ENCODE measurements at places on chromosomes 5 and 9. TPM values are rescaled to one million over a fixed set of nuclear protein-coding genes. Genes with fewer than 3 reads are reported as not detected.
A peak's percentile ranks its signal among the peaks of the same experiment; 100 is the strongest.

DNA sequence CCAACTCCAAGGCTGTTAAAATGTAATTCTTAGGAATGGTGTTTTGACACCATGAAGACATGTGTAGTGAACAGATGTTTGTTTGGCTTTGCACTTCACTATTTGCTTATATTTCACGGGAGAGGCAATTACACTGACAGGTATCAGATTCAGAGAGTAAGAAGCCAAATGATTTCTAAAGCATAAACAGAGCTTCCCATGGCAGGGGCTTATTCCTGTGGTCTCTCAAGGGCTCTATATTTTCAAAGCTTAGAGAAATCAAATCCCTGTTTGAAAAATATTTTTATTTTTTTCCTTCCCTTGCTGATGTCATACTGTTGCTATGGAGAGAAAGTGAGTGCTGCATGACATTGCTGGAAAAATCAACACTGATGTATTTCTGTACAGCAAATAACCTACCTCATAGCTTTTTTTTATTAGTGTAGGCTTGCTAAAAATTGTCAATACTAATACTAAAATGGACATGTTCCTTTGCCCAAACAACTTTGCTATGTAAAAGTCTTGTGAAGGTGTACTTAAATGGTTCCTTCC lies 161.4 kb downstream of the GIN1 start:
- H3K36me3 ChIP-seq: no peaks in the 10 kb centered on the region
- no peak overlapping the region for H3K4me3 ChIP-seq
- DNase-seq: no peak

- peak; percentile 76 for DNase-seq
- peaks cover 14% of the 10 kb centered on the region for H3K36me3 ChIP-seq
- 0 out of 2 replicates have a peak overlapping the region, but pooled peaks have one; percentile 14 for H3K27ac ChIP-seq
- no peaks in the 10 kb centered on the region for H3K4me1 ChIP-seq
- H3K27me3 ChIP-seq: no peaks in the 10 kb centered on the region
- no peak overlapping the region for H3K4me3 ChIP-seq
Measured at GRCh38 chr5:6759401-6759800, 46.2 kb downstream of the TENT4A start.

DNA sequence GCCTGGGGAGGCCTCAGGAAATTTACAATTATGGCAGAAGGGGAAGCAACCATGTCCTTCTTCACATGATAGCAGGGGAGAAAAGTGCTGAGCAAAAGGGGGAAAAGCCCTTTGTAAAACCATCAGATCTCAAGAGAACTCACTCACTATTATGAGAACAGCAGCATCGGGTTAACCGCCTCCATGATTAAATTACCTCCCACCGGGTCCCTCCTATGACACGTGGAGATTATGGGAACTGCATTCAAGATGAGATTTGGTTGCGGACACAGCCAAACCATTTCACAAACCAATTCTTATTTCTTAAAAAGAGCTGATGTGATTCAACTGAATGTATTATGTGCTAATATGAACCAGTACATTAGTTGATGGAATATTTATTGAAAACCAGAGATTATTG lies 63.9 kb downstream of the PARP8 start:
- DNase-seq: no peak
- H3K27me3 ChIP-seq: no peaks in the 10 kb centered on the region
- H3K4me3 ChIP-seq: no peak overlapping the region
- H3K36me3 ChIP-seq: no peaks in the 10 kb centered on the region
- H3K4me1 ChIP-seq: no peaks in the 10 kb centered on the region

DNA sequence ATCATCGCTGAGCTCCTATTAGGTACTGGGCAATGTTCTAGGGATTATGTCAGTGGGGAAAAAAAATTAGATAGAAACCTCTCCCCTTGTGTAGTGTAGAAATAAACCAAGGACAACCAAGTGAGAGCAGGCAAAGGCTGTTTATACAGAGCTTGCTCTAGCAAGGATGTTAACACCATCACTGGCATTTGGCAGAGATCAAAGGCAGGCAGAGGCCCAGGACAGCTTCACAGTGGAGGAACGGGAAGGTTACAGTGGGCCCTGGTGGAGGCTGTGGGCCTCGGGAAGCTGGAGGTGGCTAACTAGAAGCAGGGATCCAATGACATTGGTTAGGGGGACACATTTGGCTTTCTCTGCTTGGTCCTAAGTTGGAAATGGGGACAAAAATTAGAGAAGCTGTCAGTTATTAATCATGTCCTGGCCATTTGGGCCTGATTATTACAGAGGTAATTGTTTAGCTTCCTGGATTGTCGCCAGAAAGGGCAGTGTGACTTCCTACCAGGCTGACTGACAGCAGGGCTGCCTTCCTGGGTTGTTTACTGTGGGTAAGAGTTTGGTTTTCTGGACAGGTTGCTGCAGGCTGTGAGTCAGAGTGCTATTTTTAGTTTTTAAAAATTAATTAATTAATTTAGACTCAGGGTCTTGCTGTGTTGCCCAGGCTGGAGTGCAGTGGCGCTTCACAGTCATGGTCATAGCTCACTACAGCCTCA lies 259.3 kb downstream of the ROR2 start:
- H3K4me3 ChIP-seq: no peak overlapping the region
- no peak overlapping the region for H3K27ac ChIP-seq
- peaks cover 11% of the 10 kb centered on the region for H3K4me1 ChIP-seq

DNA sequence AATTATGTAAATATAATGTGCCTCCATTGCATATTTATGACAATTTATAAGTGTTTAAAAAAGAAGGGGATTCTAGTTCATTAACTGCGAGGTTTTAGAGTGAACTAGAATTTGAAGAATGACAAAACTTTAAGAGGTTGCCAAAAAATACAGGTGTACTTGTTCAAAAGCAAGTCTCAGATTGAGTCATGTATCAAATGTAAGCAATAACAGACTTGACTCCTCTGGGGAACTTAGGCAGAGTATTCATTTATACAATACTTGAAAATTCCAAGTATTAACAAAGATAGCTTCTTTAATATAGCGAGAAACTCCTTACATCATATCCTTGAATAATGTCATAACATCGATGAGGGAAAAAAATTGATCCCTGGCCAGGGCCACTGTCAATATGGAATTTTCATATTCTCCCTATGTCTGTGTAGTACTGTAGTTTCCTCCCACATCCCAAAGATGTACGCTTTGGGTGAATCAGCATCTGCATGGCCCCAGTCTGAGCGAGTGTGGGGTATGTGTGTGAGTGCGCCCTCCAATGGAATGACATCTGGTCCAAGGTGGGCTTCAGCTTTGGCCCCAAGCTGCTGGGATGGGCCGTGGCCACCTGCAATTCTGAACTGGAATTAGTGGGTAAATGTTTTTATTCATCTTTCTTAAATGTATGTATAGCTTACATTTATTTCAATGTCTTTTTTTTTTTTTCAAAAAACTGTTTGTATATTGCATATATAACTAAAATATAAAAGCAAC lies 70.1 kb downstream of the RIC1 start:
- no peak for DNase-seq
- H3K27me3 ChIP-seq: no peaks in the 10 kb centered on the region
- H3K4me3 ChIP-seq: no peak overlapping the region
- no peaks in the 10 kb centered on the region for H3K36me3 ChIP-seq
- H3K27ac ChIP-seq: no peak overlapping the region

DNA sequence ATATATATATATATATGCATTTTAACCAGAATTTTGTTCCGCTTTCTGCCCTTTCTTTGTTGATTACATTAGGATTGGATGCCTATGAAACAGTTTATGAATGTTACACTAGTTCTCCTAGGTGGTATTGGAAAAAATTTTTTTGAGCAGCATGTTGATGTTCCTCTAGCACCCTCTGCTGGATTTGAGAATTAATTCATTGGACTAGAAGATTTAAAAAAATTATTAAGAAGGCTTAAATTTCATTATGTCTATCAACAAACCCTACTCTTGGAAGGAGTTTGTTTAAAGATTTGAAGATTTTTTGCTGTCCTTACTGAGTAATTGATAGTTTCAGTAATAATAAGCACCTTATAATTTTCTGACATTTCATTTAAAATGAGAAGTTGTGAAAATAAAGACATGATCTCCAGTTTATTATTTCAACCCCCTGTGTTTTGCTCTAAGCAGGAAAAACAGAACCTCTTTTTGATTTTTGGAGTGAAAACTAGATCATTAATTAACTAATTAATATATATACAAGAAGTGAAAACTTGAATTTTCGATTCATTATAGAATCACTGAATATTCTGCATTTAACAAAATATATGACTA lies 89.6 kb downstream of the CCDC171 start:
- H3K4me3 ChIP-seq: no peak overlapping the region
- H3K27me3 ChIP-seq: no peaks in the 10 kb centered on the region
- no peak overlapping the region for H3K27ac ChIP-seq
- no peaks in the 10 kb centered on the region for H3K36me3 ChIP-seq
- DNase-seq: no peak

DNA sequence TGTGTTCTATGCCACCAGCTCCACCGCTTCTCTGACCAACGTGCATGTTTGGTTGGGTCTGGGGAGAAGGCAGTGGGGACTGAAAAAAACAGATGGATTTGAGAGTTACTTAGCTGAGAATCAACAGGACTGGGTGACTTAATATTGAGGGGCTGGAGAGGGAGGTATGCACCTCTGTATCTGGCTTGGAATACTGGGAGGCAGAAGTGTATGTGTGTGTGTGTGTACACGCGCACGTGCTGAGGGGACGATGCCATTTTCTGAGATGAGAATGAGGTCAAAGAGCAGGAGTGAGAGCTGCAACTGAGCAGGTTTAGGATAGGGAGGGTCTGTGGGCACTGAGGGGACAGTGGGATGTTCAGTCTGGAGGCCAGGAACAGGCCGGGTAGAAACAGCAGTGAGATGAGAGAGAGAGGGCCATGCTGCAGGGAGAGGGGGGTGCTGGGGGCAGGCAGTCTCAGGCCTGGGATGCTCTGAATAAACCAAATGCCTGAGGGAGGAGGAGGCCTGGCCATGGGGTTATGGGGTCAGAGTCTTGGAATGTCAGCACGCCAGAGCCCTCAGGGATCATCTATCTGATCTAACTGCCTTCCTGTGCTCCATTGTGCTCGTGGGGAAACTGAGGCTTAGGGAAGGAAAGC lies 14.0 kb downstream of the PDGFRB start:
- H3K4me1 ChIP-seq: peaks cover 17% of the 10 kb centered on the region
- H3K27me3 ChIP-seq: no peaks in the 10 kb centered on the region
- peak; percentile 34 for DNase-seq
- no peak overlapping the region for H3K4me3 ChIP-seq
- no peaks in the 10 kb centered on the region for H3K36me3 ChIP-seq

DNA sequence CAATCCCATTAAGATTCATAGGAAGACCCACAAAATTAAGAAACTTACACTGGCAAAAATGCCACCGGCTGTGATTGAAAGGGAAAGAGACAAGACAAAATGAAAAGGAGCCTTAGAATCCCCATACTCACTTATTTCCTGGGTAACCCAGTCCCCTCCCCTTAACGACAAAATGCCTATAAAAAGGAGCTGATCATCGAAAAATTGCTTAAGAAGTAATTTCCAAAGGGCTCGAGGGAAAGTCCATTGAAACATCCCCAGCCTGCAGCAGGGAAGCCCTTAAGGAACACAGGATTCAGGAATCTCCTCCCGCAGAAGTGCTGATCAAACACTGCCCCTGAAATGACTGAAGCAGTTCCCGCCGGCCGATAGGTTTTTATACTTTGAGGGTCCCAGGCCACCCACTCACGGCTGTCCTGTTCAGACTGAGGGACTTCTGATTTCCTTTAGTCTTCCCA lies 677 bp upstream of the ZNF79 start:
- H3K4me1 ChIP-seq: peaks cover 17% of the 10 kb centered on the region
- H3K27me3 ChIP-seq: no peaks in the 10 kb centered on the region
- peak overlapping the region; percentile 42 for H3K27ac ChIP-seq
- peak overlapping the region; percentile 85 for H3K4me3 ChIP-seq
- DNase-seq: no peak
- H3K36me3 ChIP-seq: no peaks in the 10 kb centered on the region

DNA sequence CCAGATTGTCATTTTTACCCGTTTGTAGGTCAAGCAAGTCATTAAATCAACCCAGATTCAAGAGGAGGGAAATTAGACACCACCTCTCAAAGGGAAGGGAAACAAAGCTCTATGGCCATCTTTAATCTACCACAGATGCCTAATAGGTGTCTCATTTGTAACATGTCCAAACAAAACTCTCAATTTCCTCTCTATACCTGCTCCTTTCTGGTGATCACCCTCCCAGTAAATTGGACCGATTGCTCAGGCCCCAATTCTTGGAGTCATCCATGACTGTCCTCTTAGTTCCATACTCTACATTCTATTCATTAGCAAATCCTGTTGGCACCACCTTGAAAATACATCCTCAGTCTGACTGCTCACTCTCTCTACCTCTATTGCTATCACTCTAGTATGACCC lies 22.1 kb upstream of the UGCG start:
- no peak overlapping the region for H3K27ac ChIP-seq
- H3K4me1 ChIP-seq: no peaks in the 10 kb centered on the region
- H3K4me3 ChIP-seq: no peak overlapping the region
- no peak for DNase-seq

Gene TAF1L
- 0.07 TPM for total RNA-seq

Gene TLX3
- total RNA-seq: not detected

Gene EPB41L4B
- 5.0 TPM for total RNA-seq
